Tibial nerve (tissue), 4 donors: ENCODE measurements at places on chromosomes 7 and 10. TPM values are rescaled to one million over a fixed set of nuclear protein-coding genes. Genes with fewer than 3 reads are reported as not detected.

GRCh38 chr10:113180401-113181154 lies 230.5 kb downstream of the TCF7L2 start:
- no peak for DNase-seq
- H3K27ac ChIP-seq: no peak overlapping the region
- H3K36me3 ChIP-seq: no peaks in the 10 kb centered on the region
- H3K27me3 ChIP-seq: no peaks in the 10 kb centered on the region
- no peak overlapping the region for H3K4me3 ChIP-seq
- no peaks in the 10 kb centered on the region for H3K4me1 ChIP-seq

DNA sequence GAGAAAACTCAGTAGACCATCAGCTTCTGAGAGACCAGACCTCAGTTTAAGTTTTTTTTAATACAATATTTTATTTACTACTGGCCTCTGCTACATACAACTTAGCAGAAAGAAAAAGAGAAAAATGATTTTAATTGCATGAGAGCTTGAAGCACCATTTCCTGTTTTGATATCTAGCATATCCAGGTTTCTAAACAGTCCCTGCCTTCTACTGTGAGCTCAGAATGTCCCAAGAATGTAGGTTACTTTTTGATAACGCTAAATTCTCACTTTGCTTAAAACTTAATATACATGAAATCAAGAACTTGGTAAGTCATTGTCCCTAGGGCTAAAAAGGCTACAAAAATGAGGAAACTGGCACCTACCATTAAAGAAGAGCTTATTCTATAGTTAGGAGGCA lies 7.0 kb downstream of the TMEM243 start:
- no peaks in the 10 kb centered on the region for H3K27me3 ChIP-seq
- peaks cover 38% of the 10 kb centered on the region for H3K4me1 ChIP-seq
- peaks cover 16% of the 10 kb centered on the region for H3K36me3 ChIP-seq
- no peak overlapping the region for H3K4me3 ChIP-seq
- DNase-seq: no peak
- no peak overlapping the region for H3K27ac ChIP-seq

GRCh38 chr10:44463511-44464121 lies 78.7 kb upstream of the CXCL12 start:
- H3K4me1 ChIP-seq: no peaks in the 10 kb centered on the region
- no peak for DNase-seq
- no peak overlapping the region for H3K4me3 ChIP-seq

GRCh38 chr10:11528286-11528685 lies 83.2 kb downstream of the USP6NL start:
- H3K36me3 ChIP-seq: peaks cover 5% of the 10 kb centered on the region
- no peaks in the 10 kb centered on the region for H3K4me1 ChIP-seq
- H3K4me3 ChIP-seq: peak overlapping the region; percentile 25

GRCh38 chr7:149853157-149853556 lies 15.0 kb downstream of the ZNF862 start:
- H3K4me3 ChIP-seq: no peak overlapping the region
- H3K4me1 ChIP-seq: no peaks in the 10 kb centered on the region
- H3K27me3 ChIP-seq: no peaks in the 10 kb centered on the region
- no peak for DNase-seq

GRCh38 chr7:70782796-70783195 lies 349.1 kb upstream of the GALNT17 start:
- H3K4me3 ChIP-seq: no peak overlapping the region
- no peaks in the 10 kb centered on the region for H3K27me3 ChIP-seq
- peaks cover 86% of the 10 kb centered on the region for H3K36me3 ChIP-seq
- DNase-seq: no peak
- H3K4me1 ChIP-seq: no peaks in the 10 kb centered on the region
- H3K27ac ChIP-seq: no peak overlapping the region

GRCh38 chr7:20083781-20084180 lies 133.4 kb downstream of the MACC1 start:
- H3K36me3 ChIP-seq: no peaks in the 10 kb centered on the region
- no peaks in the 10 kb centered on the region for H3K27me3 ChIP-seq
- no peak for DNase-seq

GRCh38 chr10:116096526-116096925 lies 176.5 kb downstream of the GFRA1 start:
- no peak overlapping the region for H3K4me3 ChIP-seq
- DNase-seq: no peak
- no peak overlapping the region for H3K27ac ChIP-seq

GRCh38 chr7:37480041-37481031 lies 31.7 kb upstream of the ELMO1 start:
- peak overlapping the region; percentile 73 for H3K27ac ChIP-seq
- no peaks in the 10 kb centered on the region for H3K27me3 ChIP-seq
- H3K36me3 ChIP-seq: no peaks in the 10 kb centered on the region
- H3K4me3 ChIP-seq: no peak overlapping the region

GRCh38 chr10:84176351-84176750 lies 2.8 kb downstream of the GPR15LG start:
- H3K27ac ChIP-seq: no peak overlapping the region
- DNase-seq: no peak
- H3K4me3 ChIP-seq: no peak overlapping the region

CYP3A7 gene
- total RNA-seq: 0.22 TPM

WIPF3 gene
- 4.2 TPM for total RNA-seq

NDUFB2 gene
- total RNA-seq: 136 TPM
